ENCODE measurements at places on chromosomes 11 and 22.

DNA sequence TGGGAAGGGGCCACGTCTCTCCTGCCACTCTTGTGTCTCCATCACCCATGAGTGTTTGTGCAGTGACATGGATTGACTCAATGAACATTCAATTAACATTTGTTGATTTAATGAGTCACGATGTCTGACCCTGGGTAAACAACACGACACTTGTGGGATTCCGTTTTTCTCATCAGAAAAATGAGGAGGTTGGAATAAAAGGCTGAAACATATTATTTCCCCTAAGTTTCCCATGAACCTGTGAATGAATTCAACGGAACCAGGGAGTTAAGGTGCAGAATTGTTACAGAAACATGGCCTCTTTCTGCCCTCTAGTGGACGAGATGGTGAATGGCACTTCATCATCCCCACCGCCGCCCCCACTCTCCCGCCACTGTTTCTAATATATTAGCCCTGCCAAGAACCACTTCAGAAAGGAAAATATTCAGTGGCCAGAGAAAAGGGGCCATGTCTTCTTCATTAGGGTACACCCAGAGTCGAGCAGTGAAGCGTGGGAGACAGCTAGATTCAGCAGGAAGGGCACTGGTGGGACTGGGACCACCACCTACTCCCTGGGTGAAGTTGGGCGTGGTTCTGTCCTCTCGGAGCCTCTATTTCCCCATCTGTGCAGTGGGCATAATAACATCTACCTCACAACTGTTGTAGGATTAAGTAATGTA, 46.3 kb upstream of the SYT13 start:
- peak; percentile 13 for DNase-seq

DNA sequence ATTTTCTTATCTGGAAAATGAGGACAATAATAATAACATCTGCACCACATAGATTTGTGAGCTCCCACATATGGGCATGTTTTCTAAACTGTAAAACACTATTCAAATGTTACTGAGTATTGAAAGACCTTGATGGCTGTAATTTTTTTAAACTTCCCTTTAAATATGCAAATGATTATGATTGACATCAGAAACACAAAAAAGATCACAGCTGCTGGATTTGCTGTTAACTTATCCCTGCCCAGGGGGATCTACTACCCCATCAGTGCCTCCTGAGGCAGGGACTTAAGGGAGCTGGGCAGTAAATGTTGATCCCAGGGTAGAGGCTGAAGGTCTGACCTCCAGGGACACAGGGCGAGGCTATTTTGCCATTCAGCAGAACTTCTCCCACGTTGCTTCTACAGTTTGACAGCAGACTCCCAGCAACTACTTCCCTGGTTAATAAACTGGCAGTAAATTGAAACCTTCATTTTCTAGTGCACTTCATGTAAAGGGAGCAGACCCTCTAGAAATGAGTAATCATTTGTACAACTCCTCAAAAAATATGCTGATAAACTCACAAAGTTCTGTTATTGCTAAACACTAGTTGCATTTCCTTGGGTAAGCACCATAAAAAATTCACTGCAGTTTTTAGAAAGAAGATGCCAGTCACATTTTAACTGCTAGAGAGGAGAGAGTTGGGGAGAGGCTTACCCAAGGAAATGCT, 20.3 kb downstream of the TMPRSS5 start:
- no peak for DNase-seq

DNA sequence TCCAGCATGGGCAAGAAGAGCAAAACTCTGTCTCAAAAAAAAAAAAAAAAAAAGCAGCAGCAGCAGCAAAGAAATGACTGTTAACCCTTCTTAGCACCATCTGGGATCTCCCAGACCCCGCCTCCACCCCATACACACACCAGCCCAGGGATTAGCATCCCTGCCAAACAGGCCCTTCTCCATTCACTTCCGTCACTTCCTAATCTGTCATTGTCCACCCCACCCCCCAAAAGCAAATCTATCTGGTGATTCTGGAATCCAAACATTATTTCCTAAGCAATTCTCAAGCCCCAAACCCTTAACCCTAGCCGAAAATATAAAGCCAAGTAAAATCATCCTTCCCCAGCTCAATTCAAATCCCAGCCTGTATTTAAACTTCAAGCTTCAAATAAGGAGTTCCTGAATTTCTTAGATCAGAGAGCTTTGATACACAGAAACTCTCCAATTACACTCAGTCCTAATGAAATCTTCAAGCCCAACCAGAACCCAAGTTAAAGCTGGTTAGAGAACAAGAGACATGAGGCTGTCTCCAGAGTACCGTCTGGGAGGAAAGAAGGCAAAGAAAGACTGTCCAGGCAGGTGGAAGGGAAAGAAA, 6.0 kb upstream of the AHNAK start:
- no peak for DNase-seq

GRCh38 chr22:48083502-48083901, 1321.1 kb downstream of the TBC1D22A start:
- no peak for DNase-seq

DNA sequence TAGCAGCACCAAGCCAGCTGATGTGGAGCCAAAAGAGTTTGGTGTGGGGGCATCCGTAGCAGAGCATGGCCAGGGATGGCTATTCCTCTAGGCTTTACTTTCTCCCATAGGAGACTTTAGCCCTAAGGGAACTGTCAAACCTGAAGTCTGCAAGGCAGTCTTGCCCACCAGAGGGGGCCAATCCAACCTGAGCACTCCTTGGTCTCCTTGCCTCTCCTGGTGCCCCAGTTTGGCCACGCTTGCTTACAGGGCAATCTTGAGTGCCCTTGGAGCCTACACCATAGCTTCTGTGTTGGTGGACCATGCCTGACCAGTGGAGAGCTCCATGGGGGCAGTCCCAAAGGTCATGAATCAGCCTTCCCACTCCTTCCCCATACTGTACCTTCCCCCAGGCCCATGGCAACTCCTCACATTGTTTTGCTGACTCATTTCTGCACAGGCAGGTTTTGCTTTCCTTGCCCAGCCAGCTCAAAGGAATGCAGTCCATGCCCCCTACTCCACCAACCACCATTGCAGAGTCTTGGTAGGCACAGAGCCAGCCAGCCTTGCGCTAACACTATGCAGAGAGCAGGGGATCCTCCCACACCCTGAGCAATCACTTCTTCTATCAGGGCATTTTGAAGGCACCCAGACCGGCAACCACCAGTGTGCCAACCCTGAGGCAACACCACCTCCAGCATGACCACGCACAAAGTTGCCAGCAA, 1421.2 kb upstream of the RAG2 start:
- DNase-seq: no peak

DNA sequence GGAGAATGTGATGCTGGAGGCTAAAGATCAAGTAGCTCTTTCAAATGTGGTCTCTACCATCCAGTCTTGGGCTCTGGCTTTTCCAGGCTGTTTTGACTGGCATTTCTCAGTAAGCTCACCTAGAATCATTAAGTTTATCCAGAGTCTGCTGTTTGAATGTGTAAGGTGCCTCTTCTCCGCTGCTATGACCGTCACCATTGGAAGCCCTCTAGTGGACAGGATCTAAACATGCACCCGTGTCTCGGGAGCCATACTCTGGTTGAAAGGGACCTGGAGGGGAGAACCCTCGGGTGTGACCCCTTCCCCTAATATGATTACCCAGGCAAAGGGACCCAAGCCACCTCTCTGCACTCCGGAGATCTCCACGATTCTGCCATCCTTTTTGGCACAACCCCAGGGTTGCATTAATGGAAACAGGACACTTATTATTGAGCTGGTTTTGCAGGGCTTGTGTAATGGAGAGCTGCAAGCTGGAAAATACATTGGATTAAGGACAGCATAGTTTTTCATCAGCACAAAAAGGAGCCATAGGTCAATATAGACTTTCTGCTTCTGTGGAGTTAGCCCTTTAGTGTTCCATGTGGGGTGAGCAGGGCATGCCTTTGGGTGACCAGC, 191.0 kb upstream of the LARGE1 start:
- DNase-seq: no peak

- DNase-seq: no peak
Observed at GRCh38 chr11:61645179-61645868, 34.9 kb upstream of the DAGLA start.

DNA sequence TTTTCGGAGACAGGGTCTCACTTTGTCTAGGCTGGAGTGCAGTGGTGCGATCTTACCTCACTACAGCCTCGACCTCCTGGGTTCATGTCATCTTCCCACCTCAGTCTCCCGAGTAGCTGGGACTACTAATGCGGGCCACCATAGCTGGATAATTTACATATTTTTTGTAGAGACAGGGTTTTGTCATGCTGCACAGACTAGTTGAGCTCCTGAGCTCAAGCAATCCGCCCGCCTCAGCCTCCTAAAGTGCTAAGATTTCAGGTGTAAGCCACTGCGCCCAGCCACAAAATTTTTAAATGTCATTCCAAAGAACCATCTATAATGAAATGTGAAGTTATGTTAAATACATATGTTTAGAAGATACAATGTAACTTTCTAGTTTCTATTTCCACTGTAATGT, 4747.7 kb upstream of the OR11H1 start:
- no peak for DNase-seq

DNA sequence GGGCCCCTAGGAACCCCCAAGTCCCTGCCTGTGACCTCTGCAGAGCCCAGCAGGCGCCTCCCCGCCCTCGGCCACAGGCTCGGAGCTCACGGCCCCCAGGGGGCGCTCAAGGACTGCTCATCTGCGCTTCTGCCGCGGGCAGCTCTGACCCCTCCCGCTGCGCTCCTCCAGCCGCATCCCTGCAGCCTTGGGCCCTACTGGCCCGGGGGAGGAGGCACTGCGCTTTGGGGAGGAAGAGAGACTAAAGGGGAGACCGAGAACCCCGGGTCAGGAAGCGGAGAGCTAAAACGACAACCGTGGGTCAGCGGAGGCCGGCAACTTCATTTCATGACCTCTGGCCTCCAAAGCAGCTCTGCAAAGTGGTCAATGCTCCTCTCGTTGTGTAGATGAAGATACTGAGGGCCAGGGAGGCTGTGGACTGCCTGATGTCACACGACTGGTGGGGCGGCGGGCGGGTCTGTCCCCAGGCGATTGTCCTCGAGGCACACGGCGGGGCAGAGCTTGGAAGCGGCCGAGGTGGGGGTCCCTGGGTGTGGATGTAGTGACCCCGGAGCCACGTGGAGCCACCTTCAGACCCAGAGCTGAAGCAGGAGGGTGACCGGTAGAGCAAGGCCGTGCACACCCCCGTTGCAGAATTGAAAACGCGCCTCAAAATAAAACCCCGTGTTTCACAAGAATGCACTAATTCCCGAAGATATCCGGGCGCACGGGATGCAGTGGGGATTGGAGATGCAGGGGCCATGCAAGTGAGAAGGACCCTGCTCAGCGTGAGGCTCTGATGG, 2.7 kb upstream of the KRTAP5-6 start:
- peak; percentile 76 for DNase-seq

DNA sequence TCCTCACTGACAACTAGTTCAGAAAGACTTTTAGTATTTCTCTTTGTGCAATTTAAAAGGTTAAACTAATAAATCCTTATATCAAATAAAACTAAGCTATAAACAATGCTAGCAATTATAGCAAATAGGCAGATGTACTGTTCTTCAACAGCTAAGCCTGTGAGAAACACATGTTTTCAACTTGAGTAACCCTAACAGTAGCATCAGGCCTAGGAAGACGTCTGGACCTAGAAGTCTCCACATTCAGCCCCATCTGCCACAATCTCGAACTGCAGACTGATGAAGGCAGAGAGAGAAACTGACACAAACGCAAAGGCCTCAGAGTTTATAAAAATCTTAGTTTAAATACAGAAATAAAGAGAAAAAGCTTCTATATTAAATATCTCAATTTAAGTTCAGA, 2.5 kb downstream of the ST13 start:
- DNase-seq: no peak

All from T-helper 17 cell (primary cell).